ENCODE measurements at places on chromosomes 16 and 17.

- DNase-seq = no peak
These were observed 183.0 kb downstream of the PRKCA start for GRCh38 chr17:66485309-66485947.

DNA sequence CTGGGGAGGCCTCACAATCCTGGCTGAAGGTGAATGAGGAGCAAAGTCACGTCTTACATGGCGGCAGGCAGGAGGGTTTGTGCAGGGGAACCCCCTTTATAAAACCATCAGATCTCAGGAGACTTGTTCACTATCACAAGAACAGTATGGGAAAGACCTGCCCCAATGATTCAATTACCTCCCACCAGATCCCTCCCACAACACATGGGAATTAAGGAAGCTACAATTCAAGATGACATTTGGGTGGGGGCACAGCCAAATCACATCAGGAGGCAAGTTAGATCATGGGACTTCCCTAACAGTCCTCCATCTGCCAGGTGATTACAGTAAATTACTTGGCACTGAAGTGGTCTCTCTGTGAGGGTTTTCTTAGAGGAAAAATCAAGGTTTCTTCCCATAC is 5.3 kb downstream of the TMEM114 start:
- DNase-seq = no peak

GRCh38 chr17:31499771-31500554 is 108.5 kb downstream of the RAB11FIP4 start:
- no peak for DNase-seq

DNA sequence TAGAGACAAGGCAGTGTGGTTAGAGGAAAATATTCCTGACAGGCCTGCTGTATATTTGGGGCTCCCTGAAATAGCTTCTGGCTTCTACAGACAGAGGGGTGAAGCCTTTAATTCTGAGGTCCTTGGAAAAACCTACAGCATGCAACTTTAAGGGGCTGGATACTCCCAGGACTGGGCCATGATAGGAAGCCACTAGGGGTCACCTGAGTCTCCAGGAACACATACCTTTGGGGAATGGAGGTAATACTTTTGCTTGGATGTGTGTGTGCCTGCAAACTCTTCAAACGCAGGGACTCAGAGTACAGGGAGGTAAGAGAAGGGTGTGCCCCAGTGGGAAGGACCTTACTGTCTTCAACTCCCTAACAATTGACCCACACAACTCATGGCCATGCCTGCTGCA is 4.1 kb downstream of the ASIC2 start:
- no peak for DNase-seq

- DNase-seq = no peak
These were observed 423.7 kb downstream of the TOX3 start for GRCh38 chr16:52123061-52123839.

GRCh38 chr17:17907469-17907868 is 64.7 kb downstream of the TOM1L2 start:
- no peak for DNase-seq
